ENCODE measurements at places on chromosomes 11 and 22.
A peak's percentile ranks its signal among the peaks of the same experiment; 100 is the strongest.

GRCh38 chr11:65574109-65574810, 1.6 kb upstream of the EHBP1L1 start:
- DNase-seq, result peak; percentile 96

DNA sequence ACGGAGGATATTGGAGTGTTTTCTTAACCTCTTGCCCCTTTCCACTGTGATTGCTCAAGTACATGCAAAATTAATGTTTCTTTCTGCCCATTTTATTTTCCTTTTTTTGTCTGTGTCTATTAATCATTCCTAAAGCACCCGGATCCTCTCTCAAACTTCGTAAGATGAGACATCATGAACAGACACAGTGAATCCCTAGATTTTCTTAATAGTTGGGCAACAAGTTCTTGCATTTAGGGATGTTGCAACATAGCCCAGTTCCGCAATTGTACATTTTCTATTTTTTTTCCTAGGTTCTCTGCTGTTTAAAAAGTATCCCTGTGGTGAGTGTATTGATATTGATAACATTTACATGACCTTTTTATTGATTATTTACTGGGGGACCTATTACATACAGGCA, 2.9 kb downstream of the FAM111A start:
- DNase-seq, result no peak

GRCh38 chr11:128279866-128280265, 307.5 kb downstream of the ETS1 start:
- DNase-seq, result no peak

GRCh38 chr11:73184953-73185671, 33.0 kb upstream of the P2RY2 start:
- peak; percentile 77 for DNase-seq

GRCh38 chr11:111236383-111236782, 9.1 kb upstream of the POU2AF2 start:
- DNase-seq, result no peak

DNA sequence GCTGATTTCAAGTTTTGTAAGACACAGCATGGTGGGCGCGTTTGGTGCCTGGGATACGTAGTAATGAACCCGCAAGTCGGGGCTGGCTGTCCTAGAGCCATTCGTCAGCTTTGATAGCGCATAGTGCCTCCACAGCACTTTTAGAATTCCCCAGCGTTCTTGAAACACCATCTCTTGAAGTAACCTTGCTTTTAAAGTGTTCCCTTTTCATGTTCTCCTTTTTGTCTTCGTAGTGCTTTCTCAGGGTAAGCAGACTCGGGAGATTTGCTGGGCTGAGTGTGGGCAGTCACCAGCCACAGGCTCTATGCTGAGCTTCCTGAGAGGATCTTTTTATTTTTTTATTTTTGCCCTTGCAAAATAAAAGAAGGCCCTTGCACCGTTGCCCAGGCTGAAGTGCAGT, 39.6 kb upstream of the CTTN start:
- DNase-seq, result no peak

- DNase-seq, result no peak
These were observed 30.4 kb downstream of the SLC22A12 start for GRCh38 chr11:64621283-64622019.

DNA sequence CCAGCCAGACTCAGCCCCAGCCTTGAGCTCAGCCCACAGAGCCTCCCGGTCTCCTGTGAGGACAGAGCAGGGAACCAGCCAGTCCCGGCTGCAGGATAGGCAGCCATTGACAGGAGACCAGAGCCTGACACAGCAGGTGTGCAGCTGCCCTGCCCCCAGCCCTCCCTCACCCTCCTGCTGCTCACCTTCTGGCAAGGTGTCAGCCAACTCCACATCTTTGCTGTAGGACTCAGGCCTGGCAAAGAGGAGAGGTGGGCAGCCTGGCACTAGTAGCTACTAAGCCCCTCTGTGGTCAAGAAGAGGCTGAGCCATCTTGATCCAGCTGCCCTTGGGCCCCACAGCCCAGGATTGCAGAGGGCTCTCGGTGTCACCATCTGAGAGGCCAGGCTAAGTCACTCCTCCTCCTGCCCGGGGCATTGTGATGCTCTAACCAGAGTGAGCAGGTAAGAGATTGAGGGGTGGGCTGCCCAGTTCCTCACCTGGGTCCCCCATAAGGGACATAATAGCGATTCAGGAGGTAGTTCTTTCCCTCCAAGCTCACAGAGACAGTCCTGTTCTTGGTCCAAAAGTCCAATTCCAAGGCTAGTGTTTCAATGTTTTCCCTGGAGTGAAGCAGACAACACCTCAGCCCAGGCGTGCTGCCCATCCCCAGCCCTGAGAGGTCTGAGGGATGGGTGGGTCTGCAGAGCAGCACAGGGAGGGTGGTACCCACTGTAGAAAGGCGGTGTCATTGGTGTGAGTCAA, 18.6 kb downstream of the TREH start:
- DNase-seq, result no peak

DNA sequence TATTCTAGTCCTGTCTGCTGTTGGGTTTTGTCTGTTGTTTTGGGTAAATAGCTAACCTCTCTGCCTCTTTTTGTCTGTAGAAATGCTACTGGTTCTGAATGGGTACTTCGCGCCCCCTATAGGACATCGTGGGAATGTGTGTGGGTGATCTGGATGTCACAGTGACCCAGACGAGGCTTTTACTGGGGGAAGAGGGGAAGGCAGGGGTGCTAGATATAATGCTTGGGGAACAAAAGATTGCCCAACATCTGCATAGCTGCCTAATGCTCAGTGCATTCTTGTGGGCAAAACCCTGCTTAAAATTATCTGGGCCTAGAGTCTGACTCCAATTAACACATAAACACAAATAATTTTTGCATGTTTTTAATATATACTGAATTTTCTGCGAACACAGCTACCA, 57.7 kb downstream of the BMAL1 start:
- peak; percentile 84 for DNase-seq

- DNase-seq, result no peak
These were observed 9.6 kb downstream of the SULT4A1 start for GRCh38 chr22:43852573-43853327.

DNA sequence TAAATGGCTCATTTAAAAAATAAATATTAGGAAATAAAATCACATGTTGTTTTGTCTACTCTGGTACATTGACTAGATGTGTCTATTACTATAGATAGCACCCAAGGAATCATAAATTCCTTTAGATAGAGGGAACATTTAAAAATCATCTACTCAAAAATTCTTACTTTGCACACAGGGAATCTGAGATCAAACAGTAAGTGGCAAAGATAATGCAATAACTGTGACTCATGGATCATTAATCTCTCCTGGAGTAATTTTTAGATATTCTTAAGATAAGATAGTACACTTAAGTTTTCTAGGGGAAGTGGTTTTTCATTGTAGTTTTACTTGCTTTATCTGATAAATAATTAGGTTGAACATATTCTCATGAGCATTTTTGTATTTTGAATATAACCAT, 468.9 kb downstream of the LUZP2 start:
- DNase-seq, result no peak

- DNase-seq, result no peak
These were observed 69.1 kb downstream of the C11orf87 start for GRCh38 chr11:109490953-109491635.

DNA sequence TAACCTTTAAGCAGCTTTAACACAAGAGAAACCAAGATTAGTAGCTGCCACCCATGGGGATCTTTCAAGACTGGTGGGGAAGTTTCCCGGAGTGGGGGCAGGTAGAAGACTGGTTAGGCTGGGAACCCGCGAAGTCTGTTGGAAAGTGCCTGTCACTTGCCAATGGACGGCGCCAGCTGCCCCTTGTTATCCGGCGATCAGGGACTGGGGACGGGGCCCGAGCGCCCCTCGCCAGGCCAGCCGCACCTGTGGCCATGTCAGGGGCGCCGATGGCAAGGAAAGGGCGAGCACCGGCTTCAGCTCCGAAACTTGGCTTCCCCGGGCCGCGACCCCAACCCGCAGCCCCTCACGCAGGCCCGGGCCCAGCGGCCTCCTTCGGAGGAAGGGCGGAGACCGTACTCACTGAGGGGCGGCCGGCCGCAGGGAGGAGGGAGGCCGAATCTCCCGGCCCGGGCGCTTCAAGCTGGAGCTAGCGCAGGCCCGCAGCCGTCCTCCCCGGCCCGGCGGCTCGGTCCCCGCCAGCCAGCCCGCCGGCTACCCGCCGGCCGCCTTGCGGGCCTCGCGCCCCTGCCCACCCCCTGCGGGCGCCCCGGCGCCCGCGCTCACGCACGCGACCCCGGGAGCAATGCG, 539 bp downstream of the EIF4ENIF1 start:
- DNase-seq, result peak; percentile 63

DNA sequence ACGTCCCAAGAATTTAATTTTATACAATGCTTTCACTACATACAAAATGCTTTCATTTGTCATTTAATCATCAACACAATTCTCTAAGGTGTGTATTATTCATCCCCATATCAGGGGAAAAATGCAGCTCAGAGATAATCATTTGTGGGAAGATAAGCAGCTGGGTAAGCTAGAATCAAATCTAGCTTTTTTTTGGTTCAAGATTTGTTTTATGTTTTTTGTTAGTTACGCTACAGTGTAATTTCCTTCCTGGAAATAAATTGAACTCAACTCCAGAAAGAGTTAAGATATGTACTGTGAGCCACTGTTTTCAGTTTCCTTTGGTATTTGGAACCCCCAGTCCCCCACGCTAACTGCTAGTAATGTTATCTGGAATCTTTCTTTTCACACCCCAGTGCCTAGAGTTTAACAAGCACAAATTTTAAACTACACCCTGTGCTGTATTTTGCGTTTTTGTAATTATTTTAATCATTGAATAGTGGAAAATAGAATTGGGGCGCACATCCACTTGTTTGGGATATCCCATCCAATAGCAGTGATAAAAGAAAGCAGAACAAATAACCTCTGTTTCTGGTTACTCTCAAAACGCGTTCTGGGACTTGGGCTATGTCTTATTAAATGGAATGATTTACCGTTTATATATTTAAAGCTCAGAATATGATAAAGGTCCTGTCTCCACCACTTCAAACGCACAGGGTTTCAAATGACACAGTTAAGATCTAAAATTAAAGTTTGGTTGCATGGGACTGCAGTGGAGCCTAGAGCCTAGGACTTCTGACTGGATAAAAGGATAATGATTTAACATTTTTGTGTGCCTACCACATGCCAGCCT, 2.1 kb upstream of the HSPA8 start:
- peak; percentile 53 for DNase-seq

GRCh38 chr22:28497188-28497587, 182.5 kb downstream of the TTC28 start:
- no peak for DNase-seq

DNA sequence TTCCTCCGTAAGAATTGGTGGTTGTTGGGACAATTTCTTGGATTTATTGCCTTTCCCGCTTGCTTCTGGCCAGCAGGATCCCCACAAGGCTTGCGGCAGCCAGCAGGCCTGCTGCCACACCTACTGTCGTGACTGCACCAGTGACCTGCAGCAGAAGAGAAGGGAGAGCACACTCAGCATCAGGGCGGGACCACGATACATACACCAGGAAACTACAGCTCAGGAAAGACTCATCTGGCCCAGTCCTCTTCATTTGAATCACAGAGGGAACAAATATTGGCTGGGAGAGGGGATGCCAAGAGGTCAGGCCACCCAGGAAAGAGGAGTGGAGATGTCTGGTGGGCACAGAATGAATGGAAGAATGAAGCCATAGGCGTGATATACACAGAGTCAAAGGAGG, 10.3 kb downstream of the PLAAT2 start:
- DNase-seq, result no peak

GRCh38 chr11:123590296-123590912, 64.0 kb downstream of the SCN3B start:
- no peak for DNase-seq

DNA sequence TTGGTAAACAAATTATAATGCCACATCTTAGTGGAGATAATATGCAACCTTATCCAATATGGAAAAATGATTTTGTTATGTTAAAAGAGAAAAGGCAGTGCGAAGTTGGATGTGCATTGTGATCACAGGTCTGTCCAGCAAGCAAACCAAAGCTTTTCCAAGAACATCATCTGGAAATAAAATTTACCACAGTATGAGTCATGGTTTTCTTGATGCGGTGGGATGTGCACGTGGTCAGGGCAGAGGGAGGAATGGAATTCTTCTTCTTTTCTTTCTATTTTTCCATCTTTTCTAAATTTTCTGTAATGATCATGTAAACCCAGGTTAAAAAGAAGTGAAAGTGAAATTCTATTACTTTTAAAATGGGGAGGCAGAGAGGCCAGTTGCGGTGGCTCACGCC, 169.8 kb downstream of the C11orf91 start:
- DNase-seq, result no peak

GRCh38 chr22:49431551-49431950, 396.1 kb downstream of the BRD1 start:
- DNase-seq, result no peak

GRCh38 chr22:29090039-29090438, 17.2 kb downstream of the KREMEN1 start:
- DNase-seq, result no peak

- DNase-seq, result no peak
These were observed 46.9 kb upstream of the RTL6 start for GRCh38 chr22:44544816-44545433.

DNA sequence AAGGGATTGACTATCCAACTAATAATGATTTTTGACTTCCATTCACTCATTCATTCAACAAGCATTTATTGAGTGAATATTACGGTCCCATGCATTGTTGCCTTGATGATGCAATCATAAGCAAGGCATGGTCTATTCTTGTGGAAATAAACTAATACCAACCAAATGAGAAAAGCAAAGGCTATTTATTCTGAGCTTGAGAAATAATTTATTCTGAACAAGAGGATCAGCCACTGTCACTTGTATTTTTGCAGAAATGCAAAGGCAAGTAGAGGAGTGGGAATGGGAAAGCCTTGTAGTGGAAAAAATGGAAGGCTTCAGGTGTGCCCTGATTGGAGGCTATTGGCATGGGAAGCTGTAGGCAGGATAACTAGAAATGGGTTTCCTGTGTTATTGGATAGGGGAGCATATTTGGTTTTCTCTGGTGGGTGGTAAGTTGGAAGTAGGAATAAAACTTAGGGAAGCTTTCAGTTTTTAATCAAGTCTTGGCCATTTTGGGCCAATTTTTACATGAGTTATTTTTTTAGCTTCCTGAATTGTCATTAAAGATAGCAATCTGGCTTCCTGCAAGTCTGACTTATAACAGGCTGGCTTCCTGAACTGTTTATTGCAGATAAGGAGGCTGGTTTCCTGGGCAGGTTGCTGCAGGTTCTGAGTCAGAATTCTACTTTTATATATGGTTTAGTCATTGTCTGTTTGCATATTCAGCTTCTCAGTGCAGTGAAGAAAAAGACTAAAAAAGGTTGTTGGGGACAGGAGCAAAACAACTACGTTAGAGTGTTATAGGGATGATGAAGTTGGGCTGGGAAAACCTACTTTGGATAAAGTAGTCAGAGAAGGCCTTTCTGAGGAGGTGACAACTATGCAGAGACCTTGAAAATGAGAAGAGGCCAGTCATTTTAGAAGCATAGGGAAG, 106.7 kb downstream of the APIP start:
- peak; percentile 10 for DNase-seq

GRCh38 chr11:124841840-124842239, 23.4 kb upstream of the ROBO3 start:
- no peak for DNase-seq

- DNase-seq, result no peak
These were observed 3.1 kb downstream of the GRIK4 start for GRCh38 chr11:120514541-120515121.

- DNase-seq, result no peak
These were observed 68.5 kb upstream of the CARD18 start for GRCh38 chr11:105208019-105208418.

GRCh38 chr22:37239336-37240239, 4.5 kb downstream of the RAC2 start:
- no peak for DNase-seq

GRCh38 chr11:47099214-47099917, 77.3 kb downstream of the ARFGAP2 start:
- DNase-seq, result no peak
